Fibroblast of the aortic adventitia (primary cell): ENCODE measurements at places on chromosomes 13 and 19.

DNA sequence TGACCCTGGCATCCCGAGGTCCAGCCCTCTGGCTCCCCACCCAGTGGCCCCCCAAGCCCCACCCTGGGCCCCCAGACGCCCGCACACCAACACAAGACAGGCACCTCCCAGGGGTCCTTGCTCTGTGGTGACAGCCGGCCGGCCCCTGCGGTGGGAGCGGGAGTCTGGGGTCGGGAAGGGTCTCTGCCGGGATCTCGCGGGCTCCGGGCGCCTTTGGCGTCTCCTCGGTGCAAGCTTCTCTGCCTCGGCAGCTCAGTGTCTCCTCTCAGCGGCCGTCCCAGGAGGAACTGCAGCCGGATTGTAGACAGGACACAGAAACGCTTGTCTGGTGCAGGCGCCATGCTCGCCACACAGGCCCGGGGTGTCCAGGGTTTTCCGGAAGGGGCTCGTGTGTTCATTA lies 43.7 kb downstream of the TMEM255B start:
- DNase-seq = no peak

DNA sequence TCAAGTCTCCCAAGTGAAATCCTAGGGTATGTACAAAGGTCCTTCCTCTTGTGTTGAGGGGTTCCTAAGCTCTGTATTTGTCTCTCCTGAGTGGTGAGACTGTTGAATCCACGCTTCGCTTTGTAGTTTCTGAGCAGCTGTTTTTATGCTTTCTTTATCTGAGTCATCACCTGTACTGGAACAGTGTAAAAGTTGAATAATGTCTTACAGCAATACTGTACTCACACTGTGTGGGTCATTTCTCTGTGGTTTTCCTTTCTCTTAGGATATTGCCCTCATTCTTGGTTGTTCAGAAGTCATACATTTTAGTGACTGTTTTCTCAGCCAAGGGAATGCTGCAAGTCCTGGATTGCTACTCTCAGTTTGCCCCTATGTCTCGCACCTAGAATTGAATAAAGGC lies 1596.6 kb downstream of the SLITRK5 start:
- DNase-seq = no peak

GRCh38 chr19:18771328-18772242 lies 19.5 kb downstream of the COMP start:
- no peak for DNase-seq

- peak; percentile 53 for DNase-seq
Measured at GRCh38 chr19:19399733-19400433, 5.6 kb upstream of the GATAD2A start.

DNA sequence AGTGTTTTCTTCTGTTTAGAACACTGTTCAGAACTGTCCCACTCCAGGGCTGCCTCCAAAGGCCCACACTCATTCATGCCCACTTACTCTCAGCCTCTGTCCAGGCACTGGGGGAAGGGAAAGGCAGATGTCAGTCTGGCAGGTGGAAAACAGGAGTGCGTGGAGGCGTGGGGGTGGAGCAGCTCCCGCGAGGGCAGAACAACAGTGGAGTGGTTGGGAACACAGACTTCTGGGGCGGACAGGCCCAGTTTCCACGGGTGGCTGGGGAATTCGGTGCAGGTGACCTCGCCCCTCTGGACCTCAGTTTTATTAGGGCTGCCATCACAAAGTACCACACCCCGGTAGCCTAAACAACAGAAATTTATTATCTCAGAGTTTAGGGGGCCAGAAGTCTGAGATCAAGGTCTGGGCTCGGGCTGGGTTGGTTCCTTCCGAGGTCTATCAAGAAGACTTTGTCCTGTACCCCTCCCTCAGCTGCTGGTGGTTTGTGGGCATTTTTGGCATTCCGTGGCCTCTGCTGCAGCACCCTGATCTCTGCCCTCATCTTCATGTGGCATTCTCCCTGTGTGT lies 59.7 kb downstream of the SIPA1L3 start:
- no peak for DNase-seq

DNA sequence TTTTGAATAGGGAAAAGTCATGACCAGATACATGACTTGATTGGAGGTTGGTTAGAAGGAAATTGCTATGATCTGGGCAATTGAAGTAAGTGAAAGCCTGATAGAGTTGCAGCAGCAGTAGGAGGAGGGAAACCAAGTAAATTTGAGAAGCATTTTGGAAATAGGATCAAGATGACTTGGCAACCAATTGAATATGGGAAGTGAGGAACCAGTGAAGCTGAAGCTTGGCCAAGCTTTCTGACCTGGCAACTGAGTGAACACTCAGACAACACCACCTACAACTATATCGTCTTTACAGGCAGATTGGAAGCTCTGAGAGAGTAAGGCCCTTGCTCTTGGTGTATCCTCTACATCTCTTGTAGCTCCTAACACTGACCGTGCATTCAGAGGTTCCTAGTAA lies 16.2 kb upstream of the KATNAL1 start:
- DNase-seq = peak; percentile 40

- DNase-seq = no peak
Measured at GRCh38 chr13:60755380-60756163, 358.6 kb downstream of the TDRD3 start.

DNA sequence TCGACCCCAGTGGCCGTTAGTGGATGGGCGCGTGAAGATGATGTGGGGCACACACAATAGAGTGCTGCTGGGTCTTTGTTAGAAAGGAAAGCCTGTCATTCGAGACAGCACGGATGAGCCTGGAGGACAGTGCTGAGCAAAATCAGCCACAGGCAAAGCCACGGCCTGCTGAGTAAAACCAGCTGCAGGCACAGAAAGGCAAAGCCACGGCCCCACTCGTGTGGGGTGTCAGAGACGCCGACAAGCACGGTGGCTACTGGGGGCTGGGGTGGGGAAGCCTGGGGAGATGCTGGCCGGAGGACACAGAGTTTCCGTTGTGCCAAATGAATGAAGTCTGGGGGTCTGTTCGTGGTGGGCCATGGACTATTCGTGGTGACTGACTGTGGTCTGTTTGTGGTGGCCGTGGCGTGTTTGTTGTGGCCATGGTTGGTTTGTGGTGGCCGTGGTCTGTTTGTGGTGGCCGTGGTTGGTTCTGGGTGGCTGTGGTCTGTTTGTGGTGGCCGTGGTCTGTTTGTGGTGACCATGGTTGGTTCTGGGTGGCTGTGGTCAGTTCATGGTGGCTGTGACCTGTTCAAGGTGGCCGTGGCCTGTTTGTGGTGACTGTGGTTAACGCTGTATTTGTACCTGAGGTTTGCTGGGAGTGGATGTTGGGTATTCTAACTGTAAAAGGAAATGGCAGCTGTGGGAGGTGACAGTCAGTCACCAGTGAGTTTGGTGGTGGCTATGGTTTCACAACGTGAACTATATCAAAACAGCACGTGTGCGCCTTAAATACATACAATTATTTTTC lies 36.3 kb downstream of the MCF2L start:
- no peak for DNase-seq

DNA sequence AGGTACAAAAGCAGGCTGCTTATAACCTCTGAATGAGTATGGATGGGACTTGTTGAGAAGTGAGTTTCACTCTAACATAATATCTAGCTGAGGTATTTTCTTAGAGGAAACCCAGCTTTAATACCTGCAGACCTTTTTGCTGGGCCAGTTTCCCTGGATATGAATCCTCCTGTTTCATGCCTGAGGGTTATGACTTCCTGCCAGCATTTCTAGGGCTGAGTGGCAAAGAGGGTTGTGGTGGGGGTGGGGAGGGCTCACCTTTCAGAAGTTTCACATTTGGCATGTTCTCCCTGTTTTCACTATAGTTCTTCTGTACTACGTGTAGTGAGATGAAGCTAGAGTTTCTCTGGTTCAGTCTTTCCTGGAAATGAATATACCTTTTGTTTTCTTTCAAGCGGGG lies 73.7 kb downstream of the LACC1 start:
- no peak for DNase-seq

DNA sequence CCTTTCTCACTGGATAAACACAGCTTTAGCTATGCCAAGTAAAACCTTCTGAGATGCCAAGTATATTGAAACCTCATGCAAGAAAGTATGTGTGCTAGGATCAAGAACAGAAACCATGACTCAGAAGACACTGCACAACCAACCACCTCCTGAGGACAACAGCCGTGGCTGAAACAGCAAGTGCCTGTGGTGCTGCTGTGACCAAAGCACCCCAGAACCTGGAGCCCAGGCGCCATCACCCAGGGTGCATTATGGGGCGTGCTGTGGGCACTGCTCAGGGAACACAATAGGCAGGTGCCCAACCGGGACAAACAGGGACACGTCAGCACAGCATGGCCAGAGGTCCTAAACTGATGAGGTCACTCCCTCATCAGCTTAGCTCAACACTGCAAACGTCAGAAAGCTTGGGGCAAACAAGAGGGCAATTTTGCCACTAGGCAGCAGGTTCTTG lies 101.3 kb upstream of the SLC15A1 start:
- DNase-seq = peak; percentile 80

- no peak for DNase-seq
Measured at GRCh38 chr13:51249770-51250741, 27.9 kb downstream of the FAM124A start.

- DNase-seq = no peak
Measured at GRCh38 chr13:38542601-38543000, 144.3 kb upstream of the FREM2 start.

- DNase-seq = no peak
Measured at GRCh38 chr19:29622166-29623070, 16.3 kb downstream of the POP4 start.

DNA sequence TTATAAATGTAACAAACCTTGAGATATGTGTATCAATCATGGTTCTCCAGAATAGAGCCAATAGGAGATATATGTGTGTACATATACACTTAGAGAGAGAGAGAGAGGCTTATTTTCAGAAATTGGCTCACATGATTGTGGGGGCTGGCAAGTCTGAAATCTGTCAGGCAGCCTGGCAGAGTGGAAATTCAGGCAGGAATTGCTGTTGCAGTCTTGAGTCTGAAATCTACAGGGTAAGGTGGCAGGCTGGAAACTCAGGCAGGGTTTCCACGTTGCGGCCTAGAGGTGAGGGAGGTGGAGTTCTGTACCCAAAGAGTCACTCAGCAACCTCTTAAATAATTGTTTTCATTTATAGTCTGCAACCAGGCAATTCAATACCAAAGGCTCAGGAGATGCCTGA lies 218.4 kb downstream of the B3GLCT start:
- DNase-seq = no peak

DNA sequence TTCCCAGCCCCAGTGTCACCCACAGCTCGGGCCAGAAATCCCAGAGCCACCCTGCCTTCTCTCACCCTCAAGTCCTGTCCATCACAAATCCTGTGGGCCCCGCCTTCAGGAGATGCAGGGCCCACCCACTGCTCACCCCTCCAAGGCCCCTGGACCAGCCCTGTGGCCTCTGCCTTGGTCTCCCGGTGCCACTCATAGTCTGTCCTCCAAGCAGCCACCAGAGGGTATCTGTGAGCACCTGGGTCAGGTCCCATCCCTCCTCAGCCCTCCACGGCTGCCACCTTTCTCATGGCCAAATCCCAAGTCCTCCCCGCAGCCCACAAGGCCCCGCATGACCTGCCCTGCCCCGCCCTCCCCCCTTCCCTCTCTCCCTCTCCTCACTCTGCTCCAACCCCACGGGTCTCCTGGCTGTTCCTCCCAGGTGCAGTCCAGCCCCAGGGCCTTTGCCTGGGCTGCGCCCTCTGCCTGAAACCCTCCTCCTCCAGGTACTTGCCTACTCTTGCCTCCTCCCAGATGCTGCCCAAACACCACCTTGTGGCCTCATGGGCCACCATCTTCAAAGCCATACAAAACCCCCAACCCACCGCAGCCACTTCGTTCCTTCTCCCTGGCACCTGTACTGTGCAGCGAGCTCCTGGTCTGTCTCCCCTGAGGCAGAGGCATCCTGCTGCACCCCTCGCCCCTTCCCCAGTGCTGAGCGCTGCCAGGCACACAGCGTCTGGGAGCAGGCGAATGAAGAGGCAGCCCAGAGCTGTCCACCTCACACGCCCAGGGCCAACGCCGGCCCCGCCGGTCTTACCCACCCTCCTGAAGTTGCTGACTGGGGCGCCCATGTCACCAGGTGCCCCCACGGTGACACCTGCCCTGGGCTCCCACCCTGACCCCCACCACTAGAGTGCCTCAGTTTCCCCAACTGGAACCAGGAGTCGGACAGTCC lies 13.2 kb upstream of the UQCR11 start:
- peak; percentile 16 for DNase-seq

DNA sequence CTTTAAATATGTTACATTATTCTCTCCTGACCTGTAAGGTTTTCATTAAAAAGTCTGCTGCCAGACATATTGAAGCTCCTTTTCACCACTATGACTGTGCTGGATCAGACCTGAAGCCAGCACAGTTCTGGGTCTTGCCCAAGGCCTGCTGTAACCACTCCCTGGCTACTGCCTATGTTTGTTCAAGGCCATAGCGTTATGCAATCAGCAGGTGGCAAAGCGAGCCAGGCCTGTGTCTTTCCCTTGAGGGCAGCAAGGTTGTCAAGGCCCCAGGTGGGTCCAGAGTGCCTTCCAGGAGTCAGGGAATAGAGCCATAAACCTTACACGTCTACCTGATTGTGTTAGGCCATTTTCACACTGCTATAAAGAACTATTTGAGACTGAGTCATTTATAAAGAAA lies 496.8 kb upstream of the PCDH9 start:
- no peak for DNase-seq

DNA sequence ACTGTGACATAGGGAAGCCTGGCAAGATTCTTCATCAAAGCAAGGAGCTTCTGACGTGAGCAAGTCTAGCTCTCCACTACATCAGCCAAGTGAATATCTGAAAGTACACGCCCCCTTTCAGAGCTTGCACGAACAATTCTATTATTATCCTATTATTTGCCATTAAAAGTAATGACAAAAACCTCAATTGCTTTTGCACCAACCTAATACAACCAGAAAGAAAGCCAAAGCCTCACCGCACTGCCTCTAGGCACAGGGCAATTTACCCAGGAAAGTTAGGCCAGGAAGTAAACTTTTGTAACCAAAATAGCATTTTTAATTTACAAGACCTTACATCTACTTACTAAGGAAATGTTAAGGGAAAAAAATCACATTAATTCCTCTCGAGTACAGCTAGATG lies 41.2 kb downstream of the LATS2 start:
- peak; percentile 70 for DNase-seq

DNA sequence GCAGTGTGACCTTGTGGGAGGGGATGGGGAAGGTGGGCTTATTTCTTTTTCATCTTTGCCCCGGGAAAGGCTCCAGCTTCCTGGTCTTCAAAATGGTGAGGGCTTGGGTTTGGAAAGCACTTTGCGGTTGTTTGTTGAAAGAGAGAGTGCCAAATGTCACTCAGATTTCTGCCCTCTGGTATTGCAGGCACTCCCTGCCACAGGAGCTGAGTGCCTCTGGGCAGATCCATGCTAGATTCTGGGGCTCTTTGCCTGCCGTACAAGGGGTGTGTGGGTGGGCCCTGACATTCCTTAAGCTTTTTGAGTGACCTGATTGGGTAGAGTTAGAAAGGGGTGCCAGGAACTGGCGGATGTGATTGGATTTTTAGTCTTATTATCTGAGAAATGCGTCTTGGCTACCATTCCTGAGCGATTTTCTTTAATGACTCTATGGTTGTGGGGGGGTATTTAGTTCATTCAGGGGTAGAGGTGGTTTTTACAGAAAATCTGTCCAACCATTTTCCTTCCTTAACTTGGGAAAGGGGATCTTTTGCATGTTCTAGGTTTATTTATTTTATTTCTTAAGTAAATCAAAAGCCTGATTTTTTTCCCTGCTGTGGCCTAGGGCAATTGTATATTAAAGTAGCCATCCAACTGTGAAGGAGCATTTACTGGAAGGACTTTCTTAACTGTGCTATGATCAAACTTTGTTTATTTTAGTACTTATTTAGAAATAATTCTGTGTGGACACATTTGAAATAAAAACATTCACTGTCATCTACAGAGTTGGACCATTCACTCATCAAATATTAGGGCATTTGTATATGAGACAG lies 3.2 kb downstream of the ARHGAP35 start:
- DNase-seq = peak; percentile 91

- no peak for DNase-seq
Measured at GRCh38 chr13:46864941-46865340, 31.9 kb downstream of the HTR2A start.

GRCh38 chr19:23932878-23933277 lies 18.2 kb downstream of the ZNF726 start:
- DNase-seq = no peak
